ENCODE measurements at places on chromosomes 11 and 22.

DNA sequence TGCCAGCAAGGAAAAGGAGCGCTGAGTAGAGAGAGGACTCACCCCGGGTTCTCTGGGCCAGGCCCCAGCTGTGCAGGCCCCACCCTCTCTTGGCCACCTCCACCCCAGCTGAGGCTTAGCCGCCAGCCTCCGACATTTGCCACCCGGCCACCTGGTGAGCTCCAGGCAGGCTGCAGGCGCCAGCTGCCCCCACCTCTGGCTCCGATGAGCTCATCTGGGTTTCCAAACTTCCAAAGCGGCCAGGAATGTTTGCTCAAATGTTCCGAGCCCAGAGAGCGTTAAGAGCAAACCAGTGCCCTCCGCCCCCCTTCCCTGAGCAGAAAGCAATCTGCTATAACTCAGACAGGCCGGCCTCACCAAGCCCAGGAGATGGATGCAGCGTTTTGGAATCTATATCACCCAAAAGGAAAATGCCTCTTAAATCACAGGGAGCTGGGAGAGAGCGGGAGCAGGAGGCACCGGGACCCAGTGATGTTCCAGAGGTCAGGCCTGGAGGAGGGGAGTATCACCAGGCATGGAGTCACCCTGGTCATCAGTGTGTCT is 9.1 kb upstream of the MN1 start:
- no peak for DNase-seq

GRCh38 chr11:120424185-120424969 is 87.2 kb upstream of the GRIK4 start:
- DNase-seq: no peak

DNA sequence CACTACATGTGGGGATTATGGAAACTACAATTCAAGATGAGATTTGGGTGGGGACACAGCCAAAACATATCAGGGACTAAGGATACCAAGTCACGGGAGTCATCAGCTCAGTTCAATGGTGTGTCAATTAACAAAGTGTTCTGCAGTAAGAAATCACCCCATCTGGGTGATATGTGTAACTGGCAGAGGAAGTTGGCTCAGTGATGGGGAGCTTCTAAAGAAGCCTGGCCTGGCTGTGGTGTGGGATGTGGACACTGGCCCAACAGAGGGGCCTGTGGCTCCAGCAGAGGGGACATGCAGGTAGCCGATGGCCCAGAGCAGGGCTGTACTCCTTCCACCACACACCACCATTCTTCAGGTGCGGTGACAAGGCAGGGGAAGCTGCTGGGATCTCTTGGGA is 31.6 kb downstream of the RPS6KA4 start:
- no peak for DNase-seq

DNA sequence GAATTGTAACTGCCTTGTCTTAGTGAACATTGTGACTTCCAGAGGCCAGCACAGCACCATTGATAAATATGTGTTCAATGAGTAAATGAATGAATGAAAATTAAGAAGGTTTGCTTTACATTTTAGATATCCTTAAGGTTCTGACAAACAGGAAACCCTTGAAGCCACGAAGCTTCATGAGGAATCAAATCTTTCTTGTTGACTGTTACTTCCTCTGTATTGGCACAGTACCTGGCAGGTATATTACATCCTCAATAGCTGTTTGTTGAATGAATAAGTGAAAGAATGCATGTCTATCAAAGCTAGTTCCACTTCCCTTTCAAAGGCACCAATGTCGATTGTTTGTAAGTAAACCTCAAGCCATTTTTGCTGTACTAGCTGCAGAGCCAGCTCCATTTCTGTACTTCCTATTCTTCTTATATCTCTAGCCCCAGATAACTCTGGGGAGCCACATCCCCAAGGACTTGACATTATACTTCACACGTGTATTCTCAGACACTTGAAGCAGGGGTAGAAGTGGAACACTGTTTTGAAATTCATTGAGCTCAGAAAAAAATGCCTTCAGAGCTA is 140.3 kb upstream of the RAG2 start:
- DNase-seq: no peak

DNA sequence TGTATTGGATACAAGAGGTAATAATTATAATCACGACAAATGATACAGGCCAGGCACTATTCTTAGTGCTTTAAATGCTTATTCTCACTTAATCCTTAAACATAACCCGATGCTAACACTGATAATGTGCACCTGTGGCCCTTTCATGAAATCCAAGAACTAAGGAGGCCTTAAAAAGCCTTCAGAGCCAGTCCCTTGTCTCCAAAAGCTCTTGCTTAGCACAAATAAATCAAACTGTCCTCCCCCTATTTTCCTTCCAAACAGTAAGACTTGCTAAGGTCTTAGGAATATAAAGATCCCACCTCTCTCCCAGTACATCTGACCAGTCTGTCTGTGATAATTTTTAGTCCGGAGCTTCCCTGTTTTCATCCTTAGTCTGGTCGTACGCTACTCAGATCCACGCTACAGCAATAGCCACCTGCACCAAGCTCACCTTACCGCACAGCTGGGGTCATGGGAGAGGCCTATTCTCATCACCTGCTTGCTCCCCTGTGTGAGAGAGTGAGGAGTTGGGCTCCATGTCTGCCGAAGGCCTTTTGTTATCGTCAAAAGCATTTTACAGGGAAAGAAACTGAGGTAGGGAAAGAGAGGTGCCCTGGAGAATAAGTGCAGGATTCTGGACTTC is 16.9 kb downstream of the FXYD6 start:
- no peak for DNase-seq

DNA sequence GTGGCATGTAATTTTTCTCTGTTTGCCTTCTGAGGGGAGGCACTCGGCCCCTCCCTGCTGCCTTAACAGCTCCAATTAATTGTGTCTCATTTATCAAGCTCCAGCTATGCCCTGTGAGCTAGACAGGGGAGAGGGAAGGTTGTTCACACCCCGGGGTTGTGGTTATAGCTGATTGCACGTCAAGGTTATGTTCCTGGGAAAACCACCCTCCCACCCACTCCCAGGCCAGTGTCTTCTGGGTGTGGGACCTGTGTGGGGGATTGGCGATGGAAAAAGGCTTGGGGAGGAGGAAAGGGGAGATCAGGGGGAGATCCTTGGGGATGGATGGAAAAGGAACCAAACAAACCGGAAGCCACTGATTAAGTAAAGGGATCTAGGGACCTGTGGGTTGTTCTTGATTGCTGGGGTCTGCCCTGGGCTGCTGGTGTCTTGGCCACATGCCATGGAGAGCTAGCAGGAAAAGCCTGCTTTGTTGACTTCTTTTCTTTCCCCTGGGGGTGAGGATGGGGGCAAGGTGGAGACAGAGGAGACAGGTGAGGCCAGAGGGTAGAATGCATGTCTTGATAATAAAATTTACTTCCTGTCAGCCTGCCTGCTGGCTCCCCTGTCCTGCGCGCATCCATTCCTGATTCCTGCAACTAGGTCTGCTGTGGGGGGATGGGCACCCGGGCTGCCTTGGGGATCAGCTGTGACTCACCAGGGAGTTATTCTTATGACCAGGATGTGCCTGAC is 13.5 kb upstream of the SORL1-AS1 start:
- peak; percentile 36 for DNase-seq

- DNase-seq: no peak
Observed at GRCh38 chr22:27952091-27952490, 33.0 kb upstream of the PITPNB start.

DNA sequence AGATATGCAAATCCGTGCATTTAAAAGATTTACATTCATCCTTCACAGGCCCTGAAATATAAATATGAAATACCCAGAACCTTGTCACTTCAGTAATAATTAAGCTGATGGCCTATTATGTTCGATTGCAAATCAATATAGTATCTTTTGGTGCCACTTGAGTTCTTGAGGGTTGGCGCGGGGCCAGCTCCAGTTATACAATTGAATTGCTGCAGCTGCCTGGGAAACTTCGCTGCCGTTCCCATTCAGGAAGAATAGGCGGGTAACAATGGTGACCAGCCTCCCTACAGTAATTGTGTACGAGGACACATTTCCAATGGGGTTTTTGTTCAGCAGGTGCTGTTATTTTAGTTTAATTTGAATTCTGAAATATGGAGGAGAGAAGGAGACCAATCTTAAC is 451.2 kb downstream of the INSC start:
- no peak for DNase-seq

DNA sequence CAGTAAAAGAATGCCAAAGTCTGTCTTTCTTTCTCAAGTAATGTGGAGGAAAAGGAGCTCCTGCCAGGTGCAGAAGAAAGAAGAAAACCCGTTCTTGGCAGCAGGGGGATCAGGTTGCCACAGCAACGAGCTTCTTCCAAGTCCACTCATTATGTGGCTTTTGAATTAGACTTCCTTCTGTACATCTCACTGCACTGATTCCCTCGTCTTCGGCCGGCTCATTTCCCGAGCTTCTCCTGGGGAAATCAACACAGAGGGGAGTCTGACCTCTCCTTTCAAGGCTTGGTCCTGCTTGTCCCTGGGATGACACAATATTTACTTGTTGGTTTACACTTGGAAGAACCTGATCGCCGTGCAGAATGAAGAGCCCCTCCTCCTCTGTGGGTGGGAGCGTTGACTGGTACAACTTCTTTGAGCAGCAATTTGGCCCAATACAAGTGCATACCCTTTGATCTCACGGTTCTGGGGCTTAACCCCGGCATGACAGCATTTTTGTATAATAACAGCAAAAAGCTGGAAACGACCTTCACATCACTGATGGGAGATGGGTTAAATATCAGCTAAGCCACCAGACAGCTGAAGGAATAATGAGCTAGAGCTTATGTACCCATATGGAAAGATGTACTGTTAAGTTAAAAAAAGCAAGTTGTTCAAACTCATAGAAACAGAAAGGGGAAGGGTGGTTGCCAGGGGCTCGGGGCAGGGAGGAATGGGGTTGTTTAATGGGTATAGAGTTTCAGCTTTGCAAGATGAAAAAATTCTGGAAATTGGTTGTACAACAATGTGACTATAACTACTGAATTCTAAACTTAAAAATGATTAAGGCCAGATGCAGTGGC is 35.4 kb downstream of the MCHR1 start:
- DNase-seq: peak; percentile 45

DNA sequence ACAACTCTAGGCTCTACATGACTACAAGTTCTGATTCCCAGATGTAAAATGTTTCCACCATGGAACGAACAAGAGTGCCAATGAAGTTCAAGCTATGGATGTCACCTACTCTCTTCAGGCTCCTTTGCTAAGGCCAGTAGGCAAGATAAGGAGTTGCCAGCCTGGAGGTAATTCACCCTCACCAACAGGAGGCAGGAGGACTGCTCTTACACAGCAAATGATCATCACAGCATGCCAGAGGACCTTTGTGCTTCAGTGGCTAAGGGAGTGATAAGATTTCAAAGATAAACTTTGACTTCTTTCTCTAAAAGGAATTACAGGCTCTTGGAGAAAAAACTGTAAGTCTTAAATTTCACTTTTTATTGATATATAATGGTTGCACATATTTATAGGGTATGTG is 54.1 kb upstream of the SLC36A4 start:
- no peak for DNase-seq

- DNase-seq: no peak
Observed at GRCh38 chr11:101048479-101048878, 81.1 kb downstream of the PGR start.

DNA sequence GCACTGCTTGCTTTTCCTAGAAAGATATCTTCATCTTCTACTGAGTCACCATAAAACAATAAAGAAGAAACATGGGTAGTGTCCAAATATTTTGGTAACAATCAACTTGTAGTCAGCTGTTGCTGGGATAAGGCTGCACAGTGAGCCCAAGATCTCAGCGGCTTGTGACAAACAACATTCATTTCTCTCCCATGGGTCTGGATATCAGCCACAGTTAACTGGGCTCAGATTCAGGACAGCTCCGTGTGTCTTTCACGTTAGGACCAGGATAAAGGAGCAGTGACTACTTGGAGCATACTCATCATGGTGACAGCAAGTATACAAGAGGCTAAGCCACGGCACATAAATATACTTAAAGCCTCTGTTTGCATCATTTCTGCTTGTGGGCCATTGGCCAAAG is 27.9 kb upstream of the GRK3 start:
- no peak for DNase-seq

- DNase-seq: no peak
Observed at GRCh38 chr11:19220903-19221724, 19.3 kb upstream of the CSRP3 start.

GRCh38 chr11:86174101-86175046 is 70.2 kb upstream of the EED start:
- DNase-seq: no peak

- DNase-seq: no peak
Observed at GRCh38 chr11:19258641-19259230, 18.0 kb upstream of the E2F8 start.

DNA sequence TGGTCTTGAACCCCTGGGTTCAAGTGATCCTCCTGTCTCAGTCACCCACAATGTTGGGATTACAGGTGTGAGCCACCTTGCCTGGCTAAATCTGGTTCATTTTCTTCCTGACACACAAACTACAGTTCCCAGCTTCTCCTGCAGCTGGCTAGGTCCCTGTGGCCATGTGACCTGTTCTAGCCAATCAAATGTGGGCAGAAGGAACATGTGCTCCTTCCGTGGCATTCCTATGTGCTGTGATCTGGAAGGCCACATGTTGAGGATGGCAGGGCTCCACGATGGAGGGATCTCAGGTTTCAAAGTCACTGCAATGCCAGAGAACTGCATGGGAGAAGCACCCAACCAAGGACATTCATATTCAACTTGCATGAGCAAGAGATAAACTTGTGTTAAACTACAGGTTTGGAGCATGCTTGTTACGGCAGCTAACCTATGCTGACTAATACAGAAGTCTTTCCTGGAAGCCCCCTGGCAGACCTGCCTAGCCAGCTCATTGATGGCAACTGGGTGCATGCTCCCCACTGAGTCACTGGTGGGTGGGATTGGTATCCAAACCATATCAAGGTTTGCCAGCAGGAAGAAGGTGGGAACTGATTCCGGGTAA is 86.0 kb downstream of the RPS6KA4 start:
- DNase-seq: no peak

DNA sequence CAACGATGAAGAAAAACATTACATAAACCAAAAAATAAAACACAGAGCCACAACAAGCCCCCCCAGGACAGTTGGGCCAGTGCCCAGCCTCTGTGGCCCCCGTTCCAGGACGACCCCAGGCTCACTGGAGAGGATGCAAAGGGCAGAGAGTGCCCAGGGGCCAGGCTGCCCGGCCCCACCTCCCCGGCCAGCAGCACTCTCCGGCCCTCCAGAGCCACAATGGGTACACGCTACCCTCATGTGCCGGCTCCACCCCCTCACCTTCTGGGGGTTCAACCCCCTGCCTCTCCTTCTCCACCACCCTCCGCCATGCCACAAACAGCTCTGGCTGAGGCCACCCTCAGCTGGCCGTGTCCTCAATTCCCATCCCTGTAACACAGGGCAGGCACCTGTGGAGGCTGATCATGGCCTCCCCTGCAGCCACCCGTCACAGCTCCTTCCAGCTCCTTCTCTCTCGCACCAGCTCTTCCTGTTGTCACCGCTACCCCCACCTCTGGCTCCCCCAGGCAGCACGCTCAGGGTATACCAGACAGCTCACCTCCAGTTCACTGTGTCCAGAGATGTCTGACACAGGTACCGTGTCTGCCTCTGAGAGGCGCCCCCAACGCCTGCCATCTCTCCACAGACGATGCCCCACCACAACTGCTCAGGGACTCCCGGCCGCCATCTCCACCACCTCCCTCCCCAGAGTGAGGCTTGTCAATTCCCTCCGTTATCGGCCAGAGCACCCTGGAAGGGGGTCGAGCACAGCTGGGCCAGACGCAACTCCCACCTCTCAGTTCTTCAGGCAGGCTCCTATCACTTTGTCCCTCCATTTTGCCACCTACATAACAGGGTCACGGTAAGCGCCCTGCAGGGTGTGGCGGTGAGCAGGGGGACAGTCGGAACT is 30.8 kb upstream of the MOB2 start:
- no peak for DNase-seq
